T-cell (primary cell): ENCODE measurements at places on chromosomes 6 and 20.

DNA sequence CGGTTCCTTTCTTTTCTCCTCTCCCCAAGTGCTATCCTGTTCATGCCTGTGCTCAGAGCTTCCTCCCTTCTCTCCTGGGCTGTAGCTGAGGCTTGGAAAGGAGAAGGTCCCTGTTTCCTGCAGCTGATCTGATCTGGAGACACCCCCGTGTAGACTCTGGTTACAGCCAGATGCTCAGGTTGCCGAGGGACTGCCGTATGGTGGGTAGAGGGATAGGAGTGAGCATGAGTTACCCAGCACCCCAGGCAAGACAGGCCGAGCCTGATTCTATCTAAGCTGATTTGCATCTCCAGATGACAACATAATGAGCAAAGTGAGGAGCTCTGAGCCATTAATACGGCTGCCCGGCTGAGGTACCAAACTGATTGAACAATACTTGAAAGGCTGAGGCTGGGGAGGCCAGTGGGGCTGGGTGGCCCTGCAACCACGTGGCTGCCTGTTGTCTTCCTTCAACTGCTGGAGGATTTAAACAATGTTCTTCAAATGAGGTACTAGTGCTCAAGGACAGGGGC is 91.8 kb downstream of the ASXL1 start:
- no peak overlapping the region for H3K27ac ChIP-seq
- H3K27me3 ChIP-seq = no peaks in the 10 kb centered on the region
- H3K36me3 ChIP-seq = peaks cover 97% of the 10 kb centered on the region

GRCh38 chr6:170045563-170045960 is 245.3 kb downstream of the DLL1 start:
- H3K4me1 ChIP-seq = no peaks in the 10 kb centered on the region
- no peak for DNase-seq
- no peaks in the 10 kb centered on the region for H3K36me3 ChIP-seq
- no peak overlapping the region for H3K4me3 ChIP-seq
- H3K27me3 ChIP-seq = peaks cover 38% of the 10 kb centered on the region

GRCh38 chr20:50297498-50298376 is 107.1 kb downstream of the CEBPB start:
- peaks cover 8% of the 10 kb centered on the region for H3K4me1 ChIP-seq
- no peaks in the 10 kb centered on the region for H3K27me3 ChIP-seq
- H3K27ac ChIP-seq = no peak overlapping the region

- peak overlapping the region; percentile 86 for H3K4me3 ChIP-seq
- no peaks in the 10 kb centered on the region for H3K36me3 ChIP-seq
- H3K27me3 ChIP-seq = no peaks in the 10 kb centered on the region
- no peaks in the 10 kb centered on the region for H3K4me1 ChIP-seq
- no peak overlapping the region for H3K27ac ChIP-seq
Measured at GRCh38 chr6:47308552-47309290, 984 bp downstream of the TNFRSF21 start.
